ENCODE measurements at places on chromosomes 4 and X.

GRCh38 chr4:2354118-2354517 lies 64.3 kb downstream of the ZFYVE28 start:
- DNase-seq = no peak

DNA sequence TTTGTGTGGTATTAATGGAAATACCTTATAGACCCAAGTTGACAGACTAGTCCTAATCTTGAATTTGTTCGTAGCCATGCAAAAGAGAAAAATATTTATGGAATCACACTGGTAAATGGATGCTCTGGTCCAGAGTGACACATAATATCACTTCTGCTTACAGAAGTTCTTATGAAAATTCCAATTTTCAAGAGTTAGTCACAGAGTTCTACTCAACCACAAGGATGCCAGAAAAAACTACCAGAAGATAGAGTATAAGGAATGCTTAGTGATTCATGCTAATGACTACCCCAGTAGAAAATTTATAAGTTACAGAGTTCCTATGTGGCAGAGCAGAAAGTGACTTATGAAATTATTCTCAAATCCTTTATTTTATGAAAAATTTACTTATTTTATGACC lies 1384.8 kb downstream of the FAM133A start:
- no peak for DNase-seq

- no peak for DNase-seq
These were observed 283.0 kb downstream of the GASK1B start for GRCh38 chr4:157889788-157890187.

- no peak for DNase-seq
These were observed 187.7 kb upstream of the BOD1L1 start for GRCh38 chr4:13815231-13815630.

- DNase-seq = no peak
These were observed 17.8 kb downstream of the SRD5A3 start for GRCh38 chr4:55363691-55364351.

DNA sequence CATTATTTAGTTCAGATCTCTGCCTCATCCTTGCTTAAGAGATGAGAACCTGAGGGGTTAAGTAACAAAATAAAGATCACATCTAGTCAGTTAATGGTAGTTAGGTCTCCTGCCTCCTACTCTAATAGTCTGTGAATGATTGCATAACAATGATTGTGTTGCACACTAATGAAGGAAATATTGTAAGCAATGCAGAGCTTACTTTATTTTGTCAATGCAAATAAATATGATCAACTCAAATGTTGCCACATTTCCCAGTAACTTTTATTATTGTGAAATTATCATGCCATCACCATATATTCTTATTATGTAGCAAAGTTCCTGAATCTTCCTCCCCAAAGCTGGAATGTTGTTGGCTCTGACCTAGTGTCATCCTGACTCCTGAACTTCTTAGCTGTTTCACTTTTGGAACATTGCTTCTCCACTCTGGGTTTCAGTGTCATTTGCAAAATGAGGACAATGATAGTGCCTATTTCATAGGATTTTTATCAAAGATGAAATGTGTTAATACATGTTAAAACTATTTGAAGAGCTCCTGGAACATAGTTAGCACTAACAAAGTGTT lies 17.0 kb upstream of the GABRA4 start:
- no peak for DNase-seq

- DNase-seq = no peak
These were observed 354.5 kb downstream of the ARHGAP24 start for GRCh38 chr4:85829276-85830051.

- no peak for DNase-seq
These were observed 169.2 kb upstream of the MAGEB18 start for GRCh38 chrX:25968920-25969319.

GRCh38 chr4:14532436-14532835 lies 469.8 kb upstream of the CPEB2 start:
- DNase-seq = no peak

DNA sequence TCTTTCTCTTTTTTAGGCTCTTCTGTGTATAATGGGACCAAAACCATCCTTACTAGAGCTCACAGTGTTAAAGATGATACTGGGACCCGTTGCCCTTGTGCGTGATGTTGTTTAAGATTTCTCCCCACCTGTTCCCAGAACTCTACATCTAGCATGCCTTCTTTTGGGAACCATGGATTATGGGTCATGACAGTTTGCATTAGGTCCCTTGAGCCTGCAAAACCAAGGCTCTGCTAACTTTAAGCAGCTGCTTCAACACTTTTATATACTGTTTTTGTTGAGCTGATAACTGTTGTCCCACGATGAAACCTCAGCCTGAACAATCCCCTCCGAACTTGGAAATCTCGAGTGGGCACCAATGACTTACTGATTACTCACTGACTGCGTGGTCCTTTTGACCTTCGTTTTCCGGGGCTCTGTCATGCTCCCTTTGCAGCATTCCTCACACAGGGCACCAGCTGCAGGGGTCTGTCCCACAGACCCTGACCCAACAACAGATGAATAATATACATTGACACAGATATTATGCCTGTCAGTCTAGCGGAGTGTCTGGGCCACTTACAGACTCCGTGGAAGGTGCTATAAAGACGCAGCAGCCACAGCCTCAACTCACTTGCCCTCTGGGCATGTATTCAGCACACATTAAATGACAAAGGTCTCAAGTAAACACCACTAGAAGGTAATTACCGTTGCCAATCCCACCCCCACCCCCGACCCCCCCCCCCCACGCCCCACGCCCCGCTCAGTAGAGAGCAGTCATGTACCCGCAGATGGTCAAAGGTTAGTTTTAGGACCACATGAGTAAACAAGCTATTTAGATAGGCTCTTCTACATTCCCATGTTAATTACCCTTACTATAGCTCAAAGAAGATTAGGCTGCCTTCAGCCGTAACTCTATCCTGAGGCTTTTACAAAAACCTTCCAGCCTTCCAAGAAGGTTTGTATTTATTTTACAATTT lies 162.0 kb upstream of the WDFY3 start:
- no peak for DNase-seq

GRCh38 chr4:4455210-4455865 lies 68.4 kb downstream of the NSG1 start:
- DNase-seq = no peak

Measured in COR-L47 (cell line).